ENCODE measurements at places on chromosomes 6 and 20.

- no peak for DNase-seq
Observed at GRCh38 chr20:61280217-61280980, 28.3 kb downstream of the CDH4 start.

DNA sequence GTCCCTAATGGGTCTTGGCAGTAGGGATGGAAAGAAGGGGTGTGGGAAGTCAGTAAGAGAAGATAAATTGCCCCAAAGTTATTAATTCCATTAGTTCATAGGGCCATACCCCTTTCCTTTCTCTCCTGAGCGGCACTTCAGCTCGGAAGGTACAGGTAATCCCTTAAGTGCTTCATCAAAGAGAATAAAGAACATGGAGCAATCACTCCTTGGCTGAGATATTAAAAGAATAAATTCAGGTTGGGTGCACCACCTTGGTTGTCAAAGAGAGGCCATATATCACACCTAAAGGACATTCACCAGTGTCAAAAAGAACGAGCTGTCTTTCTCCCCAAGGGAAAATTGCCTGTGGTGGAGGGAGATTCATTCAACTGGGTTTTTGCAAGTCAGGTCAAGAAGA is 87.5 kb downstream of the EDN3 start:
- DNase-seq, result no peak

GRCh38 chr6:17102258-17102870 is 514 bp downstream of the STMND1 start:
- no peak for DNase-seq

DNA sequence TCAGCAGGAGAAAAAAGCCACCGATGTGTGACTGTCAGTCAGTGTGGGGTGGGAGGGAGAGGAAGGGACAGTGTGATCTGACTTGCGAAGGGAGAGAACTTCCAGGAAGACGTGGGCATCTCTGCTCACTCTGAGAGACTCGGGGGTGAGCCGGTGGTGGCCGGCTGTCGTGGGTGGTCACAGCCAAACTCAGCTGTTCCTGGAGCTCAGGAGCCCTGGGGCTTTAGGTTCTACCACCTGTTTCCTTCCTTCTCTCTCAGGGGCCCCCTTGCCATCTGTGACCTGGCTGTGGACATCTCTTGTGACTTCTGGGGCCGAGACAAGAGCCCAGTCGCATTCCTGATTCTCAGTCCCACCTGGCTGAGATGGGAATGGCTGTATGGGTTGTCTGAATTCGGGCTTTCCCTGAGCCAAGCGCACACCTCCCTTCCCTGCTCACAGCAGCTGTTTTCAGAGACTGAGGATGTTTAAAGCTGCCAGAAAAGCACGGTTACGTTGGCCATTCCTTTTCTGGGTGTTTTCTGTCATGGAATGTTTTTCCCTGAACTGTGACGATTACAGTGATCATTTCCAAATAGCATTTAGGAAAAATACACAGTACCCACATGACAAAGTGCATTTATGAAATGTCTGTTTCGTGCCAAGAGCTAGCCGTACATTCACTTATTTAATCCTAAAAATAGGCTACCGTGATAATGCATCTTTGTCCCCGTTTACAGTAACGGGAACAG is 36.5 kb downstream of the SYNJ2 start:
- no peak for DNase-seq

DNA sequence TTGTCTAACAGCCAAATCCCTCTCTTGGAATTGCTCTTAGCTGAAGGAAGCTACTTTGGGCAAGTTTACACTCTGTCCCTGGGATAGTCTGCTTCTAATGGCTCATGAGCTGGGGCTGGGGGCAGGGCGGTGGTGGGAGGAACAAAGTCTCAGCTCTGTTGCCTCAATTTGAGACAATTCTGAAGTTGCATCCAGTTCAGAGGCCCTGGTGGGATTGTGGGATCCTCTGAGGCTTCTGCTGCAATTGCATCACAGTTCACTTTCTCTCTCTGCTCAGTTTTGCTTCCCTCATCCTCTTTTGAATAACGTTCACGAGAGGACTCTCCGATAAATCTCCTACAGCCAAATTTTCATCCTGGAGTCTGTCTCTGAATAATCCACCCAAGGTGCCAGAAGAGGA is 440.6 kb upstream of the SLC35B3 start:
- no peak for DNase-seq

DNA sequence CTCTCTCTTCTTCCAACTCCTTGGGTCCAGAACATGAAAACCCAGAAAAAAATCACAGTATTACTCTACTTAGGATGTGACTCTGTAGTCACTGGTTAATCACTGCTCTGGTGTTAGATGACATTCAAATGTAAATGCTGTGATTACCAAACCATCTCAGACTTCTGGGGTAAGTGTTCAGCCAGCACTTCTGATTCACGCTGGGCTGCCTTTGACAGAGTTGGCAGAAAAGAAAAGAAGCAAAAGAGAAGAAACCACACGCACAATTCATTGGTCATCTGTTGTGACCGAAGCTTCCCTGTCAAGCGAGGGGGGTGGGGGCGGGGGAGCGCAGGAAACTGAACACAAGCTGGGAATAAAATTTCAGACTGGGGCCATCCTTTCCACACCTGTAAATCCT is 82.7 kb downstream of the PSMG4 start:
- no peak for DNase-seq

- no peak for DNase-seq
Observed at GRCh38 chr20:8152183-8152582, 20.1 kb downstream of the PLCB1 start.

DNA sequence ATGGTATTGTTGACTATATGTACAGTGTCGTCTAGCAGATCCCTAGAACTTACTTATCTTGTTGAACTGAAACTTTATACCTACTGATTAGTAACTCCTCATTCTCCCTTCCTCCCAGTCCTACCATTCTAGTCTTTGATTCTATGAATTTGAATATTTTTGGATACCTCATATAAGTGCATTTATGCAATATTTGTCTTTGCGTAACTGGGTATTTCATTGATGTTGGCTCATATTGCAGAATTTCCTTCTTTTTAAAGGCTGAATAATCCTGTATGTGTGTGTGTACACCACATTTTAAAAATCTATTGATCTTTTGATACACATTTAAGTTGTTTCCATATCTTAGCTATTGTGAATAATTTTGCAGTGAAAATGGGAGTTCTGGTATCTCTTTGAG is 119.9 kb downstream of the SOX4 start:
- DNase-seq, result no peak

GRCh38 chr6:66948106-66948505 is 1241.1 kb upstream of the EYS start:
- DNase-seq, result no peak

DNA sequence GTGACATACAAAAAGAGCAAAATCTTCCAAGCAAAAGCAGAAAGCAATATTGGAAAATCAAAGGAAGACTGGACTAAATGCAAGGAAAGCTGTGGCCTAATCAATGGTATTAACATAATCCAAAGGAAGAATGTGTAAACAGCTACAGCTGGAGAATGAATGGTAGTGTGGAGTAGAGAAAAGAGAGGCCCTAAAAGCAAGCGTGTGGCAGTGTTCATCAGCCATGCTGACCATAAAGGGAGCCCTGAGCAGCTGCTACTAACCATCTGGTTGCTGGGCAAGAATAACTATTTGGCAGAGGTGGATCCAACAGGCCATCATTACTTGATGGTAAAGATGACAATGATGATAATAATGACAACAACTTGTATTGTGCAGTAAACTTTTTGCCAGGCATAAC is 148.5 kb upstream of the BEND6 start:
- no peak for DNase-seq

- no peak for DNase-seq
Observed at GRCh38 chr20:53935344-53936084, 134.9 kb downstream of the BCAS1 start.

GRCh38 chr6:20946022-20946421 is 411.8 kb downstream of the CDKAL1 start:
- DNase-seq, result no peak

- no peak for DNase-seq
Observed at GRCh38 chr6:143902827-143903226, 38.6 kb downstream of the ZC2HC1B start.

GRCh38 chr6:105432797-105433196 is 29.9 kb upstream of the PREP start:
- no peak for DNase-seq

GRCh38 chr20:63706852-63707557 is 771 bp downstream of the ARFRP1 start:
- DNase-seq, result peak; percentile 67

DNA sequence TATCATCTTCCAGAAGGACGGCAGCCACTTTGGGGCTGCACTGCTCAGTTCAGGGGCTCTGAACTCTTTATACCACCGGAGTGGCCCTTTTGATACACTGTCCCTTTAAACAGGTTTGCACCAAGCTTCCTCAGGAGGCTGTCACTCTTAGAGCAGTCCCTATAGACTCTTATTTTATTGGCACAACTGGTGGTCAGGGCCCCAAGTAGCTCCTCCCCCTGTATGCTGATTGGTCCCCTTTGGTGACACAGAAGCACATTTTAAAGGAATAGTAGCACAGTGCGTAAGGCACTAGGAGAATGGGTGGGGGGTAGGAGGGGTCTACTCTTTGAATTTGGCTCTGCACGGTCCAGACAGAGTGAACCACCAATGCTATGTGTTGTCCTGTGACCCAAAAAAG is 122.6 kb upstream of the MLN start:
- DNase-seq, result no peak

GRCh38 chr20:24791953-24792352 is 157.1 kb upstream of the CST7 start:
- DNase-seq, result no peak

GRCh38 chr6:105892577-105893262 is 193.4 kb upstream of the PRDM1 start:
- DNase-seq, result no peak

DNA sequence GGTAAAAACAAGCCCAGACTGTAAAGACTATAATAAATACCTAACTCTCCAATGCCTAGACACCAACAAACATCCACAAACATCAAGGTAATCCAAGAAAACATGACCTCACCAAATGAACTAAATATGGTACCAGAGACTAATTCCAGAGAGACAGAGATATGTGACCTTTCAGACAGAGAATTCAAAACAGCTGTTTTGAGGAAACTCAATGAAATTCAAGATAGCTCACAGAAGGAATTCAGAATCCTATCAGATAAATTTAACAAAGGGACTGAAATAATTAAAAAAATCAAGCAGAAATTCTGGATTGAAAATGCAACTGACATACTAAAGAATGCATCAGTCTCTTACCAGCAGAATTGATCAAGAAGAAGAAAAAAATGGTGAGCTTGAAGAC is 26.6 kb downstream of the NCOA6 start:
- DNase-seq, result no peak

GRCh38 chr20:41169162-41169690 is 31.9 kb downstream of the PLCG1 start:
- DNase-seq, result no peak

- DNase-seq, result no peak
Observed at GRCh38 chr20:43727980-43728590, 1.3 kb upstream of the GTSF1L start.

DNA sequence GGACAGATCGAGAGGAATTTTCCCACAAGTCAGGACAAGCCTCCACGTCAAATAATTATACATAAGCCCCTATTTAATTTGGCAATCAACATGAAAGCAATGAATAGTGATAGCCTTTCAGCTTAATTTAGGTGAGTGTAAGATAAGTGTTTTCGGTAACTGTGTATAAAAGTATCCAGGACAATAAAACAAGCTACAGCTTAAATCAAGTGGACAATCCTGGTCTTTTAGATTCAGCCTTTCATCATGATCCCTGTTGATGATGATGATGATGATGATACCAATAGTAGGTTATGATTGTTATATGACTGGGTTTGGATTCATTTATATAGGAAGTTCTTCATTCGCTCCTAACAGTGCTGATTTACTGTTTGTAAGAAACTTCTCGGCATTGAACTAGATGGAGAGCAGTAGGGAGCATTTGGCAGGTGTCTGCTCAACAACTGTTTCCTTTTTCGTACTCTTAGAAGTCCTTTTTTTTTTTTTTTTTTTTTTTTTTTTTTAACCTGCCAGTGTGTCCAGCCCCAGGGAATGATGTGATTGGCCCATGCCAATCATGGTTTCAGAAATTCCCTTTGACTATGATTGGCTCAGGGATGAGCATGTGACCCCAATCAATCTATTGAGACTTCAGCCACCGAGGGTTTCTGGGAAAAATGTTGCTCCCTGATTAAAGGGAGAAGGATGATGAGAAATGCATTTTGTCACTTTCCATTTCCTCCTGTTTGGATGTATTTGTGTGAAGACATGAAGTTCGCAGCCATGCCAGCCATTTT is 11.3 kb upstream of the RNF182 start:
- DNase-seq, result no peak

DNA sequence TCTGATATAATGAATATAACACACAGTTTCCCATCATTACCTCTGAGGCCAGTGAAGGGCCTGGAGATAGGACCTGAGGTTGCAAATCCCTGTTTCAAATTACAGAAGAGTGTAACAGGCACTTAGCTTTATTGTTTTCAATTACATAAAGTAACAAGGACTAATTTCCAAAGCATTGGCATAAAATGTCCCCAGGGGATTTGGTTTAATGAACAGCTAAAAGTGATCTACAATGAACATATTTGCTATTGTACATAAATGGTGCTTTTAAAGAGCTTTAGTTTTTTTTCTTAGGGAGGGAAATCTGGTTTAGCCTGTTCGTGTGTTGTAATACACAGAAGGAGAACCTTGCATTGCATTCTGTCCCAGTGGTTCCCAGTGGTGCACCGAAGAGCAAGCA is 54.4 kb downstream of the HMGN3 start:
- no peak for DNase-seq
